ENCODE measurements at places on chromosomes 4 and X.

DNA sequence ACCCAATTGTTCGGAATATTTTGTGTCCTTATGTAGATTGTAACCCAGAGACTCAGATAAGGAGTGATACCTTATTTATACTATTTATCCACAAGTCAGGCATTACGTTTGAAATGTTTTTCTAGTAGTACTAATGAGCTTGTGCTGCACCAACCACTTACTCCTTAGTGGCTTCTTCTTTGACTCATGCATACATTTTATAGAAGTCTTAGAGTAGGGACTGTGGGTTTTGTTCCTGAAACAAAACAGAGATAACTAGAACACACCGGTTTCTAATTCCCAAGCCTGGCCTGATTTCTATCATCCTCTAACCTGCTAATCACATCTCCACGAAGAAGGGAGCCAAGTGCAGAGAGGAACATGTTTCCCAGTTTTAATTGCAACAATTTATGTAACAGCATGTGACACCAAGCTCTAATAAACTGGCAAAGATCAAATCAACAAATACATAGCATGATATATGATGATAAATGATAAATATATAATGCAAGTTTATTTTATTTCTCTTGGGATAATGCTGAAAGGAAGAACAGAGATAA, 32.3 kb downstream of the MGARP start:
- no peak for DNase-seq

- no peak for DNase-seq
Measured at GRCh38 chr4:53511014-53511413, 80.3 kb downstream of the LNX1 start.

DNA sequence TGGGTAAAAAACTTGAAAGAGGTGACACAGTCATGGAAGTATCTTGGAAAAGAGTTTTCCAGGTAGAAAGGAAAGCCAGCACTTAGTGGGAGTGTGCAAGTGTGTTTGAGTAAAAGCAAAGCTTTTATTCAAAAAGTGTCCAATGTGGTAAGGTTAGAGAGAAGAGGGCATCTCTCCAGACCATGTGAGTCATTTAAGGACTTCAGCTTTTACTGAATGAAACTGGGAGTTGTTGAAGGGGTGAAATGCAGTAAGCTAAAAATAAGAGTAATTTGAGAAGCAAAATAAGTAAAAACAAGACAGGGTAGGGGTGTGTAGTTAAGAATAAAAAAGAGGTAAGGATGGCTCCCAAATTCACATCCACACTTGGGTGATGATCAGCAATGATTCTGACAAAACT, 238.9 kb downstream of the SLC7A11 start:
- DNase-seq, result no peak

DNA sequence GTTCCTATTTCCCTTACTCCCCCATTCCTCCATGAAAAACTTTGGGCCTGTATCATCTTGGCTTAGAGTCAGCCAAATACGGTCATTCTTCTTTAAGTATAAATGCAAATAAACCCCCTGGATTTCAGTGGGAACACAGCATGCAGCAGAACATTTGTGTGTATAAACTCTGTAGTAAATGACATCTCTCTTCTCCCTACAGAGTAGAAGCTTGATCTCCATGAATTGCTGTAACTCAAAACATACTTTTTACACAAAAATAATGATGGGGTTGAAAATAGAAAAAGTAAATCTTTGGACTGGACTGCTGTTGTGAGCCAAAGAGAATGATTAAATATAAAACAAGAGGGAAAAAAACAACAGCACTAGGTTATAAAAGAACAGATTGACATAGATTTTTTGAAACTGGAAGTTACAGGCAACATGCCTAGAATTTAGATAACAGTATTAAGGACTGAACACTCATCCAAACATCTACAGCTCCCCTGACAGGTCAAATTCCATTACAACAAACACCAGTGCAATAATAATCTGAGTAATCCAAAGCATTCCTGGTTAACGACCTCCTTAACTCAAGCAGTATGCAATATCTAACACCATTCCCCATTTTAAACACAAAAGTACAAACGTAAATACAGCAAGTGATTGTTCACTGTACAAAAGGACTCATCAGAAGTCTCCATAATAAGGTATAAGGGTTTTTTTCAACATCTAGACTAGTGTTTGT, 30.7 kb downstream of the TSPAN5 start:
- DNase-seq, result no peak

DNA sequence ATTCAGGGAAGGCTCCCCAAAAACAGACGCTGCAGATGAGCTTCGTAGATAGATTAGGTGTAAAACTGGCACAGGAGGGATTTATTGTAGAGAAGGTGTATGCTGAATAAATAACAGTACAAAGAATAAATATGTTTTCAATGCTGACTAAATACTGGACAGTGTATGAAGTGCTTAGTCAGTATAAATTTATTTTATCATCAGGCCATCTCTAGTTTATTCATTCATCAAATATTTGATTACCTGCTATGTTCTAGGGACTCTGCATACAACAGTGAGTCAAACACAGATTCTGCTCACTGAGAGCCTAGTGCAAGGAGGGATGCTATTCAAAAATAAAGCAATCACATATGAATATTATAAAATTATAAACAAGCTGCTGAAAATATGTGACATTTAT, 63.6 kb upstream of the TSPAN5 start:
- DNase-seq, result no peak

DNA sequence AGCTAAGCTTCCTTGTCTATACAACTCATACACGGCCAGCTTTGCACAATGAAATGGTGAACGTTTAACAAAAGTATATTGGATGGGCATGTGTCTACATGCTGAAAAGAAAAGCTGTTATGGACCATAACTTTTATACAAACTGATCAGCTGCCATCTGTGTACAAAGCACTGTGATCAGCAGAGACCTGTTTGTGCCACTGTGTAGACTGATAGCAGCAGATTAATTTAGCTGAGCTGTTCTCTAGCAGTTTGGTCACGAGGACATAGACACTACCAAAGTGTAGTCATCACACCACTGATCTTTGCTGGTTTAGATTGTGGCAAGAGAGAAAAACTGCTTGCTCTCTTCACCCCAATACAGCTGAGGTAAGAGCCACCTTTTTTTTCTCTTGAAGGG, 124.5 kb downstream of the RAPGEF2 start:
- peak; percentile 47 for DNase-seq

DNA sequence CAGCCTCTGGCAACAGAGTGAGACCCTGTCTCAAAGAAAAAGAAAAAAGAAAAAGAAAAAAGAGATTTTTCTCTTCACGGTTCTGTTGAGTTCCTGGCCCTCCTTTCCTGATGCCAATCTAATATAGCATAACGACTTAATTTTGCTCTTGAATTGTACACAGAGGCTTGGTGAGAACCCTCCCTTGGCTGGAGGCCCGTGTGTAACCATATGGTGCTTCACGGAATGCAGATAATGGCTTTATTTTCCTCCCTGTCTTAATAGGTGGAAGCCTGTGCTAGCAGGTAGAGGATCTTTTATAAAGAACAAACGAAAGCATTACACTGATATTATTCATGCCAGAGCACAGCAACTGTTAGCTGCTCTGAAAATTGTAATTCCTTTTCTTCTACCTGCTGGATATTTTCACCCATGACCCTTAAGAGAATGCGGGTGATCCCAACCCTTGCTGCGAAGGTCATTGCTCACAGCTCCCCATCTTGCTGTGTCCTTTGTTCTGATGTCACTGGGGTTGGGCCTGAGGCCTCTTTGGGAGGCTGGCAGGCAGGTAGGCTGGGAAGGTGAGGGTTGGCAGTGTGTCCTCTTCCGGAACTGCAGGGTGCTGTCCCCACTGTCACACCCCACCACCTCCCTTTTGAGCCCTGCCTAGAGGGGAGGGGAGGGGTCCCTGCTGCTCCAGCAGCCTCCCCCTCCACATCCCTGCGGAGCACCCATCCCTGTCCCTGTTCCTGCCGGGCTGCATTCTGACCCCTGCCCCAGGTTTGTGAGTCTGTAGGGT, 83.8 kb upstream of the STOX2 start:
- DNase-seq, result no peak

- DNase-seq, result no peak
Measured at GRCh38 chr4:181085557-181085956, 1157.6 kb upstream of the TENM3 start.

- DNase-seq, result no peak
Measured at GRCh38 chr4:37464373-37465128, 220.0 kb downstream of the NWD2 start.

- DNase-seq, result no peak
Measured at GRCh38 chr4:21888195-21888976, 60.2 kb downstream of the KCNIP4 start.

DNA sequence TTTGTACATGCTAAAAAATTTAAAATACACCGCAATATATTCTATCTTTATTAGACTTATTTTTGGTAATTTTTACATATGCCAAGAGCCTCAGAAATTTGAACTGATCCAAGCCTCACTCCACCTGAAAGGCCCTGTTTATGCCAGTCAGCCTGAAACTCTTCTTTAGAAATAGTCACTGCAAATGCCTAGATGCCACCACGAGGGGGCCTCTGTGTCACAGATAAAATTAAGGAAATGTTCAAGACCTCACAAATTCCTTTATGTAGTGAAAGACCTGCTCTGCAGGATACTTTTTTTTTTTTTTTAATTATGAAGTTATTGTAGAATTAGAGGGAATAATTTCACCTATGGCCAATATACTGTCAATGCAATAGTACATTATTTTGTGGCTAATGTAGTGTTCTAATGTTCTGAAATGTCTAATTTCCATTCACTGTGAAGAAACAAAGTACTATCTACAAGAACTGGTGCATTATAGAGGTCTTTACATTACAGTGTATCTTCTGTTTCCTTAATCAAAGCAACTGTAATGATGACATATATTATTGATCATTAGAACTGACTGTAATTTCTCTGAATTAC, 69.8 kb downstream of the DTHD1 start:
- peak; percentile 70 for DNase-seq
